ENCODE measurements at places on chromosomes 6 and 20.

- no peak for DNase-seq
These were observed 21.1 kb downstream of the MRPL14 start for GRCh38 chr6:44105993-44106740.

DNA sequence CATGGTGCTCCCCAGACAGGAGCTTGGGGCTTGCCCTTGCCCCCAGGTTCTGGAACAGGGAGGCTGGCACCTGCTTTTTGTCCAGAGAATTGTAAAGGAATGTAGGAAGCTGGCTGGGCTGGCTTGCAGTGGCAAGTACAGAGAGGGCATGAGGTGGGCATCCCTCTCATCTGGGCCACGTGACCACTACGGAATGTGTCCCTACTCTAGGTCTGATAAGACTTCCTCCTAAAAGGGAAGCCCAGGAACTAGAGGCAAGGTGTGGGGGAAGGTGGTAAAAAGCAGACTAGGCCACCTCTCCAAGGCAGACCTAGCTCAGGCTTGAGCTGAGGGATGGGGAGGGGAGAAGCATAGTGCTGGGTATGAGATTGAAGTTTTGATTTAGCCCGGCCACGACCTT lies 38.8 kb downstream of the UNC5CL start:
- DNase-seq = no peak

- peak; percentile 80 for DNase-seq
These were observed 49.5 kb downstream of the TOX2 start for GRCh38 chr20:43963872-43964791.

DNA sequence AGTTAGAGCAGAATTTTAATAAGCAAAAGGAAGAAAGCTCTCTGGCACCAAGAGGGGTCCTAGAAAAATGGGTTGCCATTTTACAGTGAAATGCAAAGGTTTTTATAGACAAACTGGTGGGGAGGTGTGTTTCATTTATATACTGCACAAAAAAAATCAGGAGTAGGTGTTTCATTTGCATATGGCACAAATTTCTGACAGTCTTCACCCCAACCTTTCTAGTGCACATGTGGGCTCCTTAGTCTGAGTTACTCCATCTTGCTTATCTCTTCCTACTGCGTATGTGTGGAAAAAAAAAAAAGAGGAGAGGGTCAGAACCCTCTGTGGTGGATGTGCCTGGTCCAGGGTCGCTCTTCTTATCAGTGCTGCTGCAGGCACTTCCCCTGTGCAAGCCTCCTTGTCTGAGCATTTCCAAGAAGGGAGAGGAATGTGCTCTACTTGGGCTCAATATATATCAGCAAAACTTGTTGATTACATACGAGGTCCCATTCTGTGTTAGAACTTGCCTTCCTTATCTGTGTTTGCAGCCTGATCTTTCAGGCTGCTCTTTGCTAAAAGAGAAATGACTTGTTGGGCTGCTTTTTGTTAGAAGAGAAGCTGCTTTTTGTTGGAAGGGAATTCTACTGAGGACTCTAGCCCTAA lies 59.0 kb upstream of the MRAP2 start:
- DNase-seq = no peak

DNA sequence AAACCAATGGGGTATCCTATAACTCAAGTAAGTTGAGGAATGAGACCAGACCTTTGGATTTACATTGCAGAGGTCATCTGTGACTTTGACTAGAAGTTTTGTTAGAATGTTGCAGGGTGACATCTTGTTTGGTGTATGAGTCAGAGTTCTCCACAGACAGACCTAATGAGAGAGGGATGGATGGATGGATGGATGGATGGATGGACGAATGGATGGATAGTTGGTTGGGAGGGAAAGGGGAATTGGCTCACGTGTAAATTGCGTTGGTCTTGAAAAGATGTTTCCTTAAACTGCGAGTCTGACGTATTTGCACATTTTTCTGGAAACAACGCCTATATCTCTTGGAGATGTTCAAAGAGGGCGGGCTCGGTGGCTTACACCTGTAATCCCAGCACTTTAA lies 1.0 kb upstream of the MTRES1 start:
- no peak for DNase-seq

DNA sequence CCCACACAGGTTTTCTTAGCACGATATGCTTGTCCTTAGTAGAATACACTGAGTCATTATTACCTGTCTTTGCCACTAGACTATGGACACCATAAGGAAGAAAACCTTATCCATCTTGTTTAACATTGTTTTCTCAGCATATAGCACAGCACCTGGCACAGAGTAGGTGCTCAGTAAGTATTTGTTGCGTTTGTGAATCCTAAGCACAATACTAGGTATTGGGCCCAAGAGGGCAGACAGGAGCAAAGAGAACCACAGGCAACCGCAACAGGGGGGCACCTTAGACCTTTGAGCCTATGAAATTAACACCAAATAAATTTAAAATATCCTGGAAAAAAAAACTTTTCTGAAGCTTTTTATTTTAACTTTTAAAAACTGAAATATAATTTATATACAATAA lies 3.7 kb upstream of the NCOA6 start:
- no peak for DNase-seq

DNA sequence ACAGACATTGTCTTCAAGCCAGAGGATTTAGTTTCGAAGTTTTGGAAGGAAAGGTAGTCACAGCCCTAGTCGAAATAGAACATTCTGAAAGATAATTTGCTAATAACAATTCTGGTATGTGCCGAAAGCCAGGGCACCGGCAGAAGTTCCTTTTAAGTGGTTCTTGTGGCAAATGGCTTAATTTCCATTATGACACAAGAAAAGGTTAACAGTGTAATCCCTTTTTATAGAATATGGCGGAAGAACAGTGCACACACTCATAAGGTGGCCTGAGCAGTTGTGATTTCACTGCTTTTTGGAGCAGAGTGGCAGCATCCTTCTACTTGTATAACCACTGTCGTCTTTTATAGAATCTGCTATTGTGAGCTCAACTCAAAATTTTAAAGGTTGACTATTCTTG lies 152.4 kb downstream of the SASH1 start:
- no peak for DNase-seq

DNA sequence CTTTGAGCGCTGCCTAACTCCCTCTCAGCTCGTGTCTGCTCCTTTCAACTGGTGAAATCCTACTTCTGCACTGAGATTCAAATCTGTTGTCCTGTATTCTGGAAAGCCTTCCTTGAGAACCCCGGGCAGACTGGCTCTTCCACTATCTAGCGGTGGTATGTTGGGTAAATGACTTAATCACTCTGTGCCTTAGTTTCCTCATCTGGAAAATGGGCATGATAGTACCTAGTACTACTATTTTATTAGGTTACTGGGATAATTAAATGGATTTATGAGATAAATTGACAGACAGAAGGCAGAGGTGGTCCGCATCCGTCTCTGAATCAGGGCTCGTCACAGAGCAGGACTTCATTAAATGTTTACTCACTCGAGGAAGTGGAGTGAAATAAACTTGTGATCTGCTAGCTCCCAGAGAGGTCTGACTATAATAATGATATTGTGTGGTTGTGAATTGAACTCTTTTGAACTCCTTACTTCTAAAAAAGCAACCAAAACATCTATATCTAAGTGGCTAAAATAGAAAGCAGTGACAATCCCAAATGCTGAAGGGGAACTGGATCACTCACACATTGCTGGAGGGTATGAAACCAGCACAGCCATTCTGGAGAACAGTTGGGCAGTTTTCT lies 26.6 kb downstream of the PPP1R16B start:
- DNase-seq = no peak

- no peak for DNase-seq
These were observed 83.2 kb downstream of the DLL1 start for GRCh38 chr6:170207586-170208181.

- DNase-seq = no peak
These were observed 115.6 kb downstream of the KHDC1L start for GRCh38 chr6:73109659-73110058.

- DNase-seq = no peak
These were observed 176.5 kb downstream of the CENPW start for GRCh38 chr6:126516411-126516810.

DNA sequence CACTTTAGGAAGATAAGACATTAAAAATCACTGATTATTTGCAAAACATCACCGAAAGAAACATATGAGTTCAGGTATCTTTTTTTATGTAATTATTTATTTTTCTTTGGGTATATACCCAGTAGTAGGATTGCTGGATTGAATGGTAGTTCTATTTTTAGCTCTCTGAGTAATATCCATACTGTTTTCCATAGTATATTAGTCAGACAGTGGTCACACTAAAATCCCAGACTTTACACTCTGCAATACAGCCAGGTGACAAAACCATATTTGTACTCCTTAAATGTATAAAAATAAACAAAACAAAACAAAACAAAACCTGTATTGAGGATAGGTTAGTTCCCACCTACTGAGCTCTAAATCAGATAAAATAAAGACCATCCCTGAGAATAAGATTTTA lies 1024.3 kb upstream of the EYS start:
- DNase-seq = no peak

GRCh38 chr20:3935956-3936340 lies 46.8 kb downstream of the PANK2 start:
- no peak for DNase-seq

DNA sequence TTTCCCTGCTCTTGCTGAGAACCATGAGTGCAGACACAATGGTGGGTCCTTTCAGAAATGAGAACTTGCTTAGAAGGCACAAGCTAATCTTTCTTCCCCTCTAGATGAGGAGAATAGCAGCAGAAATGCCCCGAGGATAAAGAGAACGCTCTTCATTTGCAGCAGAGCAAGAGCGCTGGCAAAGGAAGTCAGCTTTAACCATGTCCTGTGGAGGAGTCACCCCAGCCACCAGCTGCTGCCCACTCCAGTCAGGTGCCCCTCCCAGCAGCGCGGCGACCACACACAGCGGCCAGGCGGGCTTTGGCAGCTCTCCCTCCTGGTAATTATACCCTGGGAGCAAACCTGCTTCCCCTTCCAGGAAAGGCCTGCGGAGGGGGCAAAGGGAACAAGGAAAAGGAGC lies 42.4 kb upstream of the EMILIN3 start:
- no peak for DNase-seq

DNA sequence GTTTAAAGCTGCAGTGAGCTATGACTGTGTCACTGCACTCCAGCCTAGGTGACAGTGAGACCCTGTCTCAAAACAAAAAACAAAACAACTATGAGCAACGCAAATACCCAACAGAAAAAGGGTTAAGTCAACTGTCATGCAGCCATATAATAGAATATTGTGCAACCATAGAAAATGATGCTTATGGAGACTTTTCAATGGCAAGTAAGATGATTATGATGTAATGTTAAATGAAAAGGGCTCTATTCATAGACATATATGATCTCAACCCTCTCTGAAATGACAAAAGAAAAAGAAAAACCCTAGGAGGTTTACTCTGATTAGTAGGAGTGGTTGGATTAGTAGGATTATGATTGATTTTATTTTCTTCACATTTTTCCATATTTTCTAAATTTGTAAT lies 41.3 kb upstream of the TBC1D7 start:
- no peak for DNase-seq

DNA sequence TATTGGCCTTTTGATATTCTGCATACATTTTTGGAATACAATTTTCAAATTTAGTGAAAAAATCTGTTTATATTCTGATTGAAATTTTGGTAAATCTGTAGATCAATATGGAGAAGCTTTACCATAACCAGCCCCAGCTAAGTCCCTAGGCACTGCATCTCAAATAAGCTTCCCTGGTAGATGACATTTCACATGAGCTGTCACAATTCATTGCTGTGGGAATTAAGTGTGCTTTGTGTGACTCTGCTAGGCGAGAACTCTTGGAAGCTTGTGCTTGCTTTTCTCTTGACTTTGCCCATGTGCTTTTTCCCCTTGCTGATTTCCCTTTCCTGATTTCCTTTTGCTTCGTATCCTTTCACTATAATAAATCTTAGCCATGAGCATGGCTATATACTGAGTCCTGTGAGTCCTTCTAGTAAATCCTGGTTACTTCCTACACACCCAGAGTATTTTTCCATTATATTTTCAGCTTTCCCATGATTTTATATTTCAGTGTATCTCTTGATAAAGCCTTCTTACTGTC lies 166.5 kb upstream of the MMS22L start:
- no peak for DNase-seq

- no peak for DNase-seq
These were observed 246.3 kb downstream of the ZFAND3 start for GRCh38 chr6:38065734-38066305.

- DNase-seq = no peak
These were observed 11.6 kb downstream of the TMEM30A start for GRCh38 chr6:75273009-75273408.

- DNase-seq = no peak
These were observed 170.7 kb downstream of the CLIC5 start for GRCh38 chr6:45844986-45845385.

- no peak for DNase-seq
These were observed 8.1 kb upstream of the AP5S1 start for GRCh38 chr20:3812259-3812681.

DNA sequence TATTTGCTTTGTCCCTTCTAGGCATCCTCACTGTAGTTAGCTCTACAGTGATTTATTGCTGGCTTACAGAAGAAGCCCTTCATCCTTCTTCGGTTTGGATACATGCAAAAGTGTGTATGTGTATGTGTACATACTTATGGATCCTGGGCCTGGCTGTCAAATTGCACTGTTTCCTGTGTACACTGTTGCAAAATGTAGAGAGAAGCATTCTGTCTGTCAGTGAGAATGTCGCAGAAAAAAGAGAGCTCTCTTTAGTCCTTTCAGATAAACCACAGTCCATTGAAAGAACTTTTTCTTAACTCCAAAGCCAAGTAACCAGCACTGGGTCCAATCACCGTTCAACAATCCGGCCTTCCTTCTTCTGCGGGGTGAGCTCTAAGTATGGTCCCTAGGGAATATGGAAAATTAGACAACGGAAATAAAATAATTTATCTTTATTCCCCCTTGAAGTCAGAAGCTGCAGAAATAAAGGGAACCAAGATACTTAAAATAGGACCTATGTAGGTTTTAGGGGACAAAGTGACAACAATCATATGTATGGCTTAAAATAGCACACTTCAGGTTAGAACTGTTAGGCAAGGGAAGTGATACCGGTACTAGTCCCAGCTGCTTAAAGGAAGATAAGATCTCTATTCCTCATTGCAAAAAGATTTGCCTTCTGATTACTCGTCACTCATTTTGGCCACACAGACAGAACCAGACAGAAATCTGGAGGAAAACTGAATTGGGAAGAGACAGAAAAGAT lies 107.0 kb downstream of the CD83 start:
- DNase-seq = no peak

DNA sequence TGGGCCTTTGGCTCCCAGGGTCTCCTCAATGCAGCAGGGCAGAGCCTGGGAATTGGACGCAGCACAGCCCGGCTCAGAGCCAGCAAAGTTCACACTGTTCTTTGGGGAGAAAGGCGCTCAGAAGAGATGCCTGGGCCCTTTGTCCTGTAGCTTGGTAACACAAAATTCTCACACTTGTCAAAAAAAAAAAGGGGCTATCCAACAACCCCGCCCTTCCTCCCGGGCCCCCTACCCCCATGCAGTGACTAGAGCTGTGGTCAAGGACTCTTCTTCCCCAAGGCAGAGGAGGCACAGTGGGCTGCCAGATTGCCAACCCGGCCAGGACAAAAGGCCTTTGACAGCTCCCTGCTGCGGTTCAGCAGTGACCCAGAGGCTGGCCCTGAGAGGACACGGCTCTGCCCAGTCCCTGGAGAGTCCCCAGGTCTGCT lies 2.0 kb downstream of the NKAIN4 start:
- DNase-seq = no peak

All from fibroblast of skin of scalp (primary cell).